Transverse colon (tissue), 4 donors: ENCODE measurements at places on chromosomes 12 and 14. TPM values are rescaled to one million over a fixed set of nuclear protein-coding genes. Genes with fewer than 3 reads are reported as not detected.

The VDR gene
- total RNA-seq = 191 TPM

The FANCM gene
- 3.2 TPM for total RNA-seq

DNA sequence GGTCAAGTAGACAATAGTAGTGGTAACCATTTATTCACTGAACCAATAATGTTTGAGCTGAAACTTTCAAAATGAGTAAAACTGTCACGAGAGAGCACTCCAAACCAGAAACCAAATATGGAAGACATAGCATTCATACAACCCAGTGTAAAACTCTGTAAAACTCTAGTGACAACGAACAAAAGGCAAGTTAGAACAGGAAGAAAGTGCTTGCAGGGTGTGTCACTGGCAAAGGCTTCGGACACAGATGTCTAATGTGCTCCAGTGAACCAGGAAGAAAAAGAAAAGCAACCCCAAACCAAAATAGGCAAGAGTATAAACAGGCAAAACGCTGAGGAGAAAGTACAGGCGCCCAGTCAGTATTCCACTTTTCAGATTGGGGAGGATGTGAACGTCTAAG is 79.3 kb upstream of the FZD10 start:
- no peak overlapping the region for H3K4me3 ChIP-seq
- H3K27ac ChIP-seq = no peak overlapping the region
- no peaks in the 10 kb centered on the region for H3K36me3 ChIP-seq
- H3K27me3 ChIP-seq = no peaks in the 10 kb centered on the region
- no peaks in the 10 kb centered on the region for H3K4me1 ChIP-seq

GRCh38 chr12:56957229-56958052 is at the start of gene RDH16:
TSS of gene RDH16 (minus strand) at chr12:56957608. CDS start at chr12:56957462, 146 bp downstream.
- no peak within 1 kb of the TSS for H3K27ac ChIP-seq
- no peaks in the 10 kb centered on the region for H3K36me3 ChIP-seq
- DNase-seq = no peak
- no peaks in the 10 kb centered on the region for H3K27me3 ChIP-seq
- no peaks in the 10 kb centered on the region for H3K4me1 ChIP-seq

- H3K36me3 ChIP-seq = peaks cover 8% of the 10 kb centered on the region
- peaks cover 28% of the 10 kb centered on the region for H3K4me1 ChIP-seq
Observed at GRCh38 chr12:12715459-12716150, 1.6 kb upstream of the CDKN1B start.

DNA sequence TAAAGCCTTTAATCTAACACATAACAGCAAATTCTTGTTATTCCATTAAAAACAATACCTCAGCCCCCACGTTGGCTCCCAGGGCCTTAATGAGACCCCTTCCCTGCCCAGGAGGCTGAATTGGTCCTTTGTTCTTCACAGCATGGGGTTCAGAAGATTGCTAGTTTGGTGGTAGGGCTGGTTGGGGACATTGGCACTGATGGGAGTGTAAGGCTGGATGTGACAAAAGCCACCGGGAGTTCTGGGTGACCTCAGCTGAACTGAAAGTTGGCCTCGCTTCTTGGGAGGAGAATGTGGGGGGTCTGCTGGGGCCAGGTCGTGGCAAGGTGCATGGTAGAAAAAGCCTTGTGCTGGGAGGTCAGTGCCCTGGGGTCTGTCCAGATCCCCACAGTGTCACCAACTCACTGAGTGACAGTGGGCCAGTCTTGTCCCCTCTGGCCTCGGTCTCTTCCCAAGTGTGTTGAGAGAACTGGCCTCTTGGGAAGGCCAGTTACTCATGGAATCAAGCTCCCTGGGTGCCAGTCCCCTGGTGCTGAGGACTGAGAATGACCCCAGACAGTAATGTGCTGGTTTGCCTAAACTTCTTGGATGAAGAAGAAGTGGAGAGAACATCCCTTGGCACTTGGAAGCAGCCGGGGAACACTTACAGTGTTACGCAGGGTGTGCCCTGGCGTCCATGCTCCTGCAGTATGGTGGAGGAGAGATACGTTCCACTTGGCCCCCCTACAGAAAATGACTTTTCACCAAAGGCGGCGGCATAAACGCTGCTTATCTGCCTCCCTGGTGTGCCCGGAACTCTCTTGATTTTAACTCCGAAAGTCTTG is 283.7 kb upstream of the RTL1 start:
- no peaks in the 10 kb centered on the region for H3K27me3 ChIP-seq
- DNase-seq = no peak
- no peaks in the 10 kb centered on the region for H3K36me3 ChIP-seq

- H3K4me1 ChIP-seq = no peaks in the 10 kb centered on the region
- DNase-seq = no peak
- no peak overlapping the region for H3K4me3 ChIP-seq
- H3K27ac ChIP-seq = no peak overlapping the region
Observed at GRCh38 chr14:100866666-100867630, 36.6 kb downstream of the RTL1 start.

- peaks cover 14% of the 10 kb centered on the region for H3K4me1 ChIP-seq
- no peak within 1 kb of the TSS for H3K27ac ChIP-seq
- no peak within 1 kb of the TSS for H3K4me3 ChIP-seq
- peaks cover 61% of the 10 kb centered on the region for H3K27me3 ChIP-seq
- no peaks in the 10 kb centered on the region for H3K36me3 ChIP-seq
- DNase-seq = peak; percentile 12
Observed at GRCh38 chr14:71932229-71932981, at the start of gene RGS6. TSS of gene RGS6 (plus strand) at chr14:71932429.

DNA sequence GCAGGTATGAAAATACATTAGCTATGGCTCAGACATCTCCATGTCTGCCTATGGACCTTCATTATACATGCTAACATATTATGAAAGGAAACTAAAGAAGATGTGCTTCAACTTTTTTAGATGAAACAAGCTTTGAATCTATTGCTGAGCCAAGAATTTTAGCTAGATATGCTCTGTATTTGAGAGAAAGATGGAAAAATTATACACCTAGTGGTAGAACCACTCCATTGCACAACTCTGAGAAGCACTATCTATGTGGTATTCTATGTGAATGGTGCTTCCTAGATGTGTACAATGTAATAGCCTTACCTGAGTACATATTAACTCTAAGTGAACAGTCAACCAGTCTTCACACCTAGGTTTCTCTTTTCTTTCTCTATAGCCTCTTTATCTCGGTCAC is 17.3 kb downstream of the EPYC start:
- no peaks in the 10 kb centered on the region for H3K27me3 ChIP-seq
- no peaks in the 10 kb centered on the region for H3K4me1 ChIP-seq
- no peak for DNase-seq
- H3K27ac ChIP-seq = no peak overlapping the region
- H3K36me3 ChIP-seq = no peaks in the 10 kb centered on the region

- no peak for DNase-seq
- H3K36me3 ChIP-seq = no peaks in the 10 kb centered on the region
- H3K27ac ChIP-seq = no peak overlapping the region
- H3K27me3 ChIP-seq = no peaks in the 10 kb centered on the region
Observed at GRCh38 chr14:24483604-24484252, 24.3 kb downstream of the CMA1 start.

- H3K4me1 ChIP-seq = peaks cover 8% of the 10 kb centered on the region
- no peak overlapping the region for H3K27ac ChIP-seq
- no peaks in the 10 kb centered on the region for H3K36me3 ChIP-seq
- no peak for DNase-seq
Observed at GRCh38 chr14:103619057-103619456, 10.0 kb upstream of the KLC1 start.
